ENCODE measurements at places on chromosomes 7 and 10.

DNA sequence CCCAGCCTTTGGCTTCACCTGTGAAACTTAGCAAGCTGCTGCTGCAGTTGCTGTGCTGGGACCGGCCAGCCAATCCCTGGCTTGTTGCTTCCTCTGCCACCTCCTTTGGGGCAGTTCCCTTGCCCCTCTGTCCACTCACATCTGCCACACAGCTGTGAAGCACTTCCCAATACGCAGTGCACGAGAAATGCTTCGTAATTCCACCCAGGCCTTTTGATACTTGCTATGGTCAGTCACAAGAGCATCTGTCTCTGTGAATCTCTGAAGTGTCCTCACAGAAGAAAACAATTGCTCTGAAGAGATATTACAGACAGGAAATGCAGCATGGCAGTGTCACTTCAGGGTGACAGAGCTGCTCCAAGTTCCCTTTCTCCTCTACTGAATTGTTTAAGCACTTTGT, 208.5 kb downstream of the PTEN start:
- no peak for DNase-seq

GRCh38 chr10:132477398-132478340, 59.9 kb upstream of the INPP5A start:
- DNase-seq = no peak

- DNase-seq = no peak
Measured at GRCh38 chr7:68309806-68310205, 1288.5 kb upstream of the AUTS2 start.

GRCh38 chr10:2616215-2616614, 451.1 kb upstream of the PFKP start:
- DNase-seq = no peak

- no peak for DNase-seq
Measured at GRCh38 chr10:118799777-118800176, 45.0 kb upstream of the CACUL1 start.

- peak; percentile 22 for DNase-seq
Measured at GRCh38 chr7:128164061-128164954, 76.8 kb upstream of the LEP start.

DNA sequence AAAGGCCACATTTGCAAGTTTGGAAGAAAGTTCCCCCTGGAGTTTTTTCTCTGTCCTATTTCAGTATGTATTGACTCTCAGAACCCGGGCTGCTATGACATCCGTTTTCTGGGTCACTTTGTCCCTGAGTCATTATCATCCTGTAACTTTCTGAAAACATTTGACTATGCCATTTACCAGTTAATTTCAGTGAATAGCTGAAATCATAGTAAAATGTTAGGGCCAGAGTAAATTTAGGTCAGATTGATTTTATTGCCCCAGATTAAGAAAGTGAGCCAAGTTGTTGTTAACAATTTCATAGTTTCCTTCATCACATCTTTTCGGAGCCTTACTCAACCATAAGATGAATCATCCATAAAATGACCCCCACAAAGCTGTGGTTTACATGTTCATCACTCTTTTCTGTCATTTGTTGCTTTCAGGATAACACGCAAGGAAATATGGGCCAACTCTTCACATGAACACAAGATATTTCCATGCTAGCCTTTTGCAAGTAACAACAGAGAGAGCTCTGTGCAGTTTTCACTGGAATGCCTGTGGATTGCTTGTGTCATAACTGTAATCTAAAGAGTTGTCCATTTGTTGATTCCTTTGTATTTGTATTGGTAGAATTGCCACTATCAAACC, 3.9 kb upstream of the MACC1 start:
- no peak for DNase-seq

DNA sequence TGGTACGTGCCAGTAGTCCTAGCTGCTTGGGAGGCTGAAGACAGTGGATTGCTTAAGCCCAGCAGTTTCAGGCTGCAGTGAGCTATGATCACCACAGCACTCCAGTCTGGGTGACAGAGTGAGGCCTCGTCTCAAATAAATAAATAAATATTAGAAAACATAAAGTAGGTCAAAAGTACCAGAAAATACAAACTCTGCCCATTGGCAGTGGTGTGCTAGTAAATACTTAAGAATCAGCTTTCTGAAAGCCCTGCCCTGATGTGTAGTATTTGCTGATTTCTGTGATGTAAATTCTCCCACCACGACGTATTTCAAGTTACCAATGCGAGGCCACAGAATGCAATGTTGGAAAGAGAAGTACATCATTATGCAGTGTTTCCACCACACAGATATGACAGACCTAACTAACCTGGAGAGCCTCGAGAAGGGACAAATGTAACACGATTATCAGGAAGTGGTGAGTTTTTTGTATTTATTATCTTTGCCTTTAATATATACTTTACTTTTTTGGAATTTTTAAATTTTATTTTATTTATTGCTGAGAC, 11.8 kb upstream of the MAP3K8 start:
- no peak for DNase-seq

GRCh38 chr7:36726806-36727503, 2.7 kb upstream of the AOAH start:
- peak; percentile 61 for DNase-seq

DNA sequence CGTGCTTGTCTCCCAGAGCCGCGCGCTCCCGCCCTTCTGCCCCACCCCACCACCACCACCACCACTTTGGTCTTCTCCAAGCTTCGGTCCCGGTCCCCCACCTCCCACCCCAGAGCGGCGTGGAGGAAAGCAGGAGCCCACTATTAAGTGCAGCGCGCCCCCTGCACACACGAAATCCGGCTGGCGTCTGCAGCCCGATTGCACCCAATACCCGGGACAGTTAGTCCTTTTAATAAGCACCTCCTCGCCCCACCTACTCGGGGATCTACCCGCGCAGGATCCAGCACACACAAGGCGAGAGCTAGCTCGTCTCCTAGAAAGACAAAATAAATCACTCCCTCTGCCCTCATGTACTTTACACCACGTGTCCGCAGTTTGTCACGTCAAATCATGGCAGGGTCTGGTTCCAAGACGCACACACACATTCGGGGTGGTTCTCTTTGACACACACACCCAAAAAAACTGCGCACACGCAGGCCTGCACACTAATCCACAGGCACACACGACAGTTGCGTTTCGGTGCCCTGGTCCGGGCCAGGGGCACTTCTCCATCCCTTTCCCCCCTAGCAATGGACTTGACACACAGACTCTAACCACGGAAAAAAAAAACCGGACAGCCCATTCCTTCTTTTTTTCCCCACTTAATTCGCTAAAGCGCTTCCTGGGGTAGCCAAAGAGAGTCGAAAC, 1.6 kb downstream of the SFMBT2 start:
- peak; percentile 74 for DNase-seq

GRCh38 chr10:15859509-15859905, 800 bp downstream of the MINDY3 start:
- no peak for DNase-seq

DNA sequence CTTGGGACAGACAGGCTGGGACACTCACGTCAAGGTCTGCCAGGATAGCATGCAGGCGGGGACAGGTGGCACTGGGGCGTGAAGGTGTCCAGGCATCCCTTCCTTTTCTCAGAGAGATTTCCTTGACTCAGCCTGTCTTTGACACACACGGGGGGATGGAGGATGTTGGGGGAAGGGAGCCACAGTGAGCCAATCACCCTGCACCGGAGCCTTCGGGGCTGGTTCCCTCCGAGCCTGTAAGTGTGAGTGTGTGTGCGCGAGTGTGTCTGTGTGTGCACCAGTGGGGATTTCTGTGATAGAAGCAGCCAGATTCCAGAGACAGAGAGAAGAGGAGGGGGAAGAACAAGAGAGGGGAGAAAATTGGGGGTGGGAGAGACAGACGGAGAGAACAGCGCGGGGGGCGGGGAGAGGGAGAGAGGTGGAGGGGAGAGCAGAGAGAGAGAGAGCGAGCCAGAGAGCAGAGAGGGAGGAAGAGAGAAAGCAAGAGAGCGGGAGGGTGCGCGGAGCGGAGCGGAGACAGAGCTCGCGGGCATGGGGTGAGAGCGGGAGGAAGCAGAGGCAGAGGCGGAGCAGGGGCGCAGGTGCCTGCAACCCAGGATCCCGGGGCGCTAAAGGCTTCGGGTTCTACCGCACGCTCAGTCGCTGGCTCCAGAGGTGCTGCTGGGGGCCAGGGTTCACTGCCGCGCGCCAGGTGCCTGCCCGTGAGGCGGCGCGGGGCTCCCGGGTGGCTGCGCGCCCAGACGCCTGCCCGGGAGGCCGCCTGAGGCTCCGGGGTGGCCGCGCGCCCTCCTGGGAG, 466 bp upstream of the GPR26 start:
- DNase-seq = no peak

- DNase-seq = no peak
Measured at GRCh38 chr10:88964869-88965415, 12.4 kb upstream of the ACTA2 start.

DNA sequence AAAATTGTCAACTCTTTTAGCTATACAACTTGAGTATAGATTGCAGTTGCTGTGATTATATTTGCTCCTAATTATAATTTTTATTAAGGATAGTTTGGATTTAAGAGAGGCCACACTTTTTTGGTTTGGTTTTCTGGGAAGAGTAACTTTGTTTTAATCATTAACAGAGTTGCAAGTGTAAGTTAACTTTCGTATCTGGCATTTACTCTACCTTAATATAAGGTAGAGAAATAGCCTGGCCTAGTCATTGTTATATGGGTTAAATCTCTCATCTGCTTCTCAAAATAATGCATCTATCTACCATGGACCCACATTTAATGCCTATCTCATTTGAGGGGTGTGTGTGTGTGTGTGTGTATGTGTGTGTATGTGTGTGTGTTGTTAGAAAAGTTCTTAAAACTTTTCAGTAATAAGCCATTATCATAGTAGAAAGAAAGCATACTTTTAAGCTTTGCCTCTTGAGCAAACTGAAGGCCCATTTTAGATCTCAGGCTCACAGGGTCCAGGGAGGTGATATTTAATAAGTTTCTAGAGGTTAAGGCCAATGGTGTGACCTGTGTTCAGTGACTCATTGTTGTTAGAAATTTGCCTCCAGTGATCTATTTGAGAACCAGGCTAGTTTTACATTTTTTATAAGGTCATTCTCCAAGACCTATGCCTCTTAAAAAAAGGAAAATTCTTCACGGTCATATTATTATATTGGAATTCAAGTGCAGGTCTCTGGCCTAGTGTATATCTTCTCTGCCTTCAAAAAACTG, 10.9 kb upstream of the TEX47 start:
- DNase-seq = no peak

- peak; percentile 15 for DNase-seq
Measured at GRCh38 chr10:6204341-6205191, 1.8 kb downstream of the PFKFB3 start.
